ENCODE measurements at places on chromosomes 16 and 17. TPM values are rescaled to one million over a fixed set of nuclear protein-coding genes. Genes with fewer than 3 reads are reported as not detected.

ASB16 gene
- total RNA-seq: 3.3 TPM

- H3K4me3 ChIP-seq: no peak overlapping the region
- no peaks in the 10 kb centered on the region for H3K4me1 ChIP-seq
- H3K27me3 ChIP-seq: no peaks in the 10 kb centered on the region
- DNase-seq: no peak
- H3K27ac ChIP-seq: no peak overlapping the region
- H3K36me3 ChIP-seq: no peaks in the 10 kb centered on the region
Measured at GRCh38 chr17:65933290-65933689, 258.6 kb downstream of the CEP112 start.

DNA sequence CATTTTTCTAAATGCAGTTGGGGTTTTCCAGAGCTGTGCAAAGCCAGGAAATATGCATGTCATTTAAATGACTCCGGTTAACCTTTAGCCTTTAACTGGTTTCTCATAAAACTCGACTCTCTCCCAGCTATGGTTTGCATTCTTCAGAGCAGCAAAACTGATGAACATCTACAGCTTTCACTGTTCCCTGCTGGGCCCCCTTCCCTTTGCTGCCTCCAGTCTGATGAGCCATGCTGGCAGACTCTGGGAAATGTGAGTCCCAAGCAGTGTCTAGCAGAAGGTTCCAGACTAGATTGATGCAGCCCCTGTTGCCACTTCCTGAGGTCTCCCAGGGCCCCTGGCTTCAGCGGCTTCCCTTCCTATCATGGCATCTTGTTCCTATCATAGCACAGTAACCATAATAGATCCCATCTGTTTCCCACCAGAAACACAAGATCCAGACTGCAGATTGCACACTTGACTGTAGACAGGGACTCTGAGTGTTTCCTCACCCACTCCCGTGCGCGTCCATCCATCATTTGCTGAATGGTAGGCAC lies 135.4 kb downstream of the CLEC16A start:
- H3K27me3 ChIP-seq: no peaks in the 10 kb centered on the region
- DNase-seq: peak; percentile 59
- peak overlapping the region; percentile 6 for H3K27ac ChIP-seq
- peaks cover 22% of the 10 kb centered on the region for H3K4me1 ChIP-seq

CCNF gene
- total RNA-seq: 7.3 TPM
